ENCODE measurements at places on chromosomes 11 and 22.
A peak's percentile ranks its signal among the peaks of the same experiment; 100 is the strongest.

GRCh38 chr11:27722953-27723344, 22.7 kb upstream of the BDNF start:
- no peak for DNase-seq

- no peak for DNase-seq
These were observed 10.8 kb downstream of the C11orf24 start for GRCh38 chr11:68261006-68261405.

DNA sequence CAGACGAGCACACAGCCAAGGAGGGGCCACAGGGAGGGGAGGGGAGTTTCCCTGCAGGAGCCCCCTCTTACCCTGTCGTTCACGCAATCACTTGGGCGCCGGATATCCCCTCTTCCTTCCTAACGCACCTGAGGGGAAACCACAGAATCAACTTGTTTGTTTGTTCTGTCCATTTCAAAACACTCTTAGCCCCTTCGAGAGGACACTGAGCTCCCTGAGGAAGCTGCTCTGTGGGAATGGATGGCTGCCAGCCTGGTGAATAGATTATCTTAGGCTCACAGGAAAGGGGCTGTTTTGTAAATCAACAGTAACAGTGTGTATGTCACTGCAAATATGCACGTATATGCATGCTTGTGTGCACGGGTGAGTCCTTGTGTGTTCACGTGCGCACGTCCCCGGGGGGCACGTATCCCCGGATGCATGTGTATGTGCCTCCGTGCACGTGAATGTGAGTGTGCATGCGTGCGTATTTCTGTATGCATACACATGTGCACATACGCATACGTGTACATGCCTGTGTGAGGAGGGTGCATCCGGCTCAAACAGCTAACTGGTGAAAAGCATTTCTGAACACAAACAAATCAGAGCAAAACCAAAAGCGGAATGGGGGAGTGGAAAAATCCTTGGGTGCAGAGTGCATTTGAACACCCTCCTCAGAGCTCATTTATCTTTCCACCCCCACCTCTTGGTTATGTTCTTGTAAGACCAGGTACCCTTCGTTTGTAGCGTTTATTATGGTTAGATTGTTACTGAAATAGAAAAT, 7.2 kb downstream of the ARSA start:
- no peak for DNase-seq

- DNase-seq: no peak
These were observed 26.7 kb downstream of the INTS4 start for GRCh38 chr11:77967753-77968152.

DNA sequence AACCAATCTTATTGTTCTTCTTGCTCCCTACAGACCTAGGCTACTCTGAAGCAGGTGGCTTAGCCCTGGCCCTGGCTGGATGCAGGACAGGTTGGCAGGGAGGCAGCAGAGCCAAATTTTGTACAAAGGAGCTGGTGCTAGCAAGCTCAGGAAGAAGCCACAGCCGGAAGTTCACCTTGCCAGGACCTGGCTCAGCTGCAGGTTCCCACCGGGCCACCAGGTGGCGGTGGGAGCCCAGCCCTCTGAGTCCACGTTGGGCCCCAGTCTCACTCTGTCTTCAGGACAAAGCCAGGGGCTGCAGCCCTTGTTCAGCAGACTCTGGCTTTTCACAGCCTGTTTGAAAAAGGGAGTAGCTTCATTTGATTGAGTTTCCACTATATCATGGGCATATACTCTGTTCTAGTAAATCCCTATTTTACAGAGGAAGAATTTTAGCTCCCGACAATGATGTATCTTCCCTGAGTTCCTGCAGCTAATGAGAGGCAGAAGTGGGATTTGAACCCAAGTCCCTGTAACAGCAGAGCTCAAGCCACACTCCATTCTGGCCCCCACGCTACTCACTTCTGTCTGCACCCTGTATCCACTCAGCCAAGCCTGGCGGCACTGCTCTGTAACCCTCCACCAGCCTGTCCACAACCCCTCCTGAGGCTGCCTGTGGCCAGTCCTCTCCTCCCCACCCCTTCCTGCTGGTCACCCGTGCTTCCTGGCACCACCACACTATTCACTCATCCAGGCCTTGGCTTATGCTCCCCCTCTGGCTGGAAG, 3.3 kb downstream of the TKFC start:
- peak; percentile 61 for DNase-seq

GRCh38 chr22:35523167-35523947, 17.3 kb upstream of the RASD2 start:
- no peak for DNase-seq

GRCh38 chr11:134170919-134171281, 52.9 kb downstream of the NCAPD3 start:
- DNase-seq: no peak

DNA sequence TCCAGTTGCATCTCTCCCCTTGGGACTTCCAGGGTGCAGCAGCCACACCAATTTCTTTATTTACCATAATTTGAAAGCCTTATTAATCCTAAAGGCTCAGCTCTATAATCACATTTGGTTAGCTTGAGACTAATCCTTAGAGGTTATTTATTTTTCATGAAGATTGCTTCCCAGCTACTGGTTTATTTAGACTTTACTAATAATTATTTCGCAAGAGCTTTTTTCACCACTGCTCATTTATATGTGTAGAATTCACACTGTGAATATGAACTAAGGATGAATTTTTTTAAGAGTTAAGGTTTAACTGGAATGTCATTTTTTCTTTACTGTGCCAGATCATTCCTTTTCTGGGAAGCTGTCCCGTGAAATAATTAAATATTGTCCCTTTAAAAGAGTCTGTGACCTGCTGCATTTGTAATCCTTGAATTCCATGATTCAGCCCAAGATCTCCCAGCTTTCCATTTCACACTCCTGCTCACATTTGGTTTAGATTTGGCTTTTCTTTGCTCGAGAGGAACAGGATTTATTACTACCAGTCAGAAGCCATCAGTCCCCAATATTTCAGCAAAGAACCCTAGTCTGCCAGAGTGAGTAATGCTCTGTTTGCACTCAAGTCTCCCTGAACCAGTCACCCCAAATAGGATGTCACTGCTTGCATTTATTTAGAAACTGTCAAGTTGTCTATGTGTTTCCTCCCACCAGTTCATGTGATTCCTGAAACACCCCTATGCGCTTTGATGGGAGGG, 4.4 kb upstream of the CD44 start:
- DNase-seq: no peak
